ENCODE measurements at places on chromosomes 4 and X.

- DNase-seq = no peak
Observed at GRCh38 chrX:17743913-17744312, 6.6 kb downstream of the SCML1 start.

DNA sequence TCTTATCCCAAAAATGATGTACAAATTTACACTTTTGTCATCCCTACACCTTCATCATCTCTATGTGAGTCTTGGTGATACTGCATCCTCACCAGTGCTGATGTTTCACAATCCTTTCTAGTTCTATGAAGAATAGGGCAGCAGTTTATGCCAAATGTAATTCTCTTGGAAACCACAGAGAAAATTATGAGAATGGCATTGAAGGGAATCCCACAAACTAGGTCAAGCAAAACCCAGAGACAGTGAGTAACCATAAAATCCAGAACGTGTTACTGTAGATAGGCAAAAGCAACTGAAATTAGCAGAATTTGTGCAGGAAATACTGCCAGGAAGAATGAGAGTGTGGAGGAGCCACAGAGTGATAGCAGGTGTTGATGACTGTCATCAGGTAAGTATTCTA lies 24.5 kb downstream of the IL15 start:
- DNase-seq = peak; percentile 67

- peak; percentile 15 for DNase-seq
Observed at GRCh38 chrX:21699136-21699535, 41.0 kb upstream of the KLHL34 start.

GRCh38 chr4:83922402-83922801 lies 386.5 kb downstream of the GPAT3 start:
- DNase-seq = no peak

GRCh38 chr4:107258359-107258758 lies 222.2 kb upstream of the DKK2 start:
- DNase-seq = peak; percentile 45

DNA sequence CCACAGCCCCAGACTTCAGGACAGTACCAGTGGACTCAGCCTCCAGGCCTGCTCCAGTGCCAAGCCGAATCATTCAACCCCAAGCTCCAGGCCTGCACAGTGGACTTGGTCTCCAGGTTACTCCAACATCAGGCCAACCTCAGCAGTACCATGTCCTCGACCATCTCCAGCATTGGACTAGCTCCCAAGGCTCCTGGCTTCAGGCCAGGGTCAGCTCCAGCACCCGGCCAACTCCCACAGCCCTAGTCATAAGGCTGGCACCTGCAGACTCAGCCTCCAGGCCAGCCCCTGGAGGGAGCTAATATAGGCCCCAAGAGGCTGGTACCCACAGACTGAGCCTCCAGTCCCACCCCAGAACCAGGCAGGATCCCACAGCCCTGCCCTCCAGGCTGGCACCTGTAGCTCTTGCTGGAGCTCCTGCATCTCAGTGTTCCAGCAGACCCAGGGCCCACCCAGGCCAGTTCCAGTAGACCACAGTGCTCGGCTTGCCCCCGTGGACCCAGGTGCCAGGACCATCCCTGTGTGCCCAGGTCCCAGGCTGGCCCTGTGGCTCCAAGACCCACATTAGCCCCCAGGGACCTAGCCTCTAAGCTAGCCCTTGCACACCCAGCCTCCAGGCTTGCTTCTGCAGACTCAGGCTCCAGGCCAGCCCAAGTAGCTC lies 25.6 kb downstream of the ZMAT1 start:
- no peak for DNase-seq

DNA sequence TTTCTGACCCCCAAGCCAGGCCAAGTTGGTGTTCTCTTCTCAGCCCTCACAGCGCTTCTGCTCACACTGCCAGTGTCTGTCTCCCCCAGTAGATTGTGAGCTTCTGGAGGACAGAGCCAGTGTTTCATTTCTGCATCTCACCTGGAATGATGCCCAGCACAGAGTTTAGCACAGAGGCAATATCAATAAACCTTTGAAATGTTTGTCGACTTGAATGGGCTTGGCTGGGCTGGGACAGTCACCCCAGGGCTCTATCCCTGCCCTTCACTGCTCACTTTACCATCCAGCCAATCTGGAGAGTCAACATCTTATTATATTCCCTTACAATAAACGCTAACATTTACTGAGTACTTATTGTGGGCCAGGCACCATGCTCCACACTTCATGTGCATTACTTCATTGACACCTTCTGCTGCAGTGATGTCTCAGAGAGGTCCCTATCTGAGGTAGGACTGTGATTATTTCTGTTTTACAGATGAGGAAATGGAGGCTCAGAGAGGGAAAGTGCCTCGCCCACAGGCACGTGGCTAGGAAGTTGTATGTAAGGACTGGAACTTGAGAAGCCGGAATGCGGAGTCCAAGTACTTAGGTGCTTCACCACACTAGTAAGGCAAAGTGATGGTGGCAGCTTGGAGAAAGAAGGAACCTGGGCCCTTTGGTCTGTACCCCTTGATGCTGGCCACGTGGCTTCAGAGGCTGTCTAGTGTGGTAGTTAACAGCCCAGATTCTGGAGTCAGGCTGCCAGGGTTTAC lies 19.5 kb downstream of the EFNB1 start:
- DNase-seq = no peak

DNA sequence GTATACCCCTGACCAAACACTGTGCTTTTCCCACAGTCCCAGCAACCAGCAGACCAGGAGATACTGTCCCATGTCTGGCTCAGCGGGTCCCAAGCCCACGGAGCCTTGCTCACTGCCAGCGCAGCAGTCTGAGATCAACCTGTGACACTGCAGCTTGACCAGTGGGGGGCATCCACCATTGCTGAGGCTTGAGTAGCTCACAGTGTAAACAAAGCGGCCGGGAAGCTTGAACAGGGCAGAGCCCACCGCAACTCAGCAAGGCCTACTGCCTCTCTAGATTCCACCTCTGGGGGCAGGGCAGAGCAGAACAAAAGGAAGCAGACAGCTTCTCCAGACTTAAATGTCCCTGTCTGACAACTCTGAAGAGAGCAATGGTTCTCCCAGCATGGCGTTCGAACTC lies 58.1 kb downstream of the SLC10A6 start:
- DNase-seq = no peak

- peak; percentile 23 for DNase-seq
Observed at GRCh38 chrX:2848871-2849301, 20.2 kb downstream of the GYG2 start.

GRCh38 chr4:150278206-150278605 lies 200.0 kb downstream of the DCLK2 start:
- no peak for DNase-seq

- no peak for DNase-seq
Observed at GRCh38 chr4:39441593-39441992, 17.1 kb downstream of the RPL9 start.

- no peak for DNase-seq
Observed at GRCh38 chr4:80243274-80244018, 23.0 kb upstream of the FGF5 start.

GRCh38 chr4:164706675-164707074 lies 47.3 kb upstream of the SMIM31 start:
- DNase-seq = no peak

DNA sequence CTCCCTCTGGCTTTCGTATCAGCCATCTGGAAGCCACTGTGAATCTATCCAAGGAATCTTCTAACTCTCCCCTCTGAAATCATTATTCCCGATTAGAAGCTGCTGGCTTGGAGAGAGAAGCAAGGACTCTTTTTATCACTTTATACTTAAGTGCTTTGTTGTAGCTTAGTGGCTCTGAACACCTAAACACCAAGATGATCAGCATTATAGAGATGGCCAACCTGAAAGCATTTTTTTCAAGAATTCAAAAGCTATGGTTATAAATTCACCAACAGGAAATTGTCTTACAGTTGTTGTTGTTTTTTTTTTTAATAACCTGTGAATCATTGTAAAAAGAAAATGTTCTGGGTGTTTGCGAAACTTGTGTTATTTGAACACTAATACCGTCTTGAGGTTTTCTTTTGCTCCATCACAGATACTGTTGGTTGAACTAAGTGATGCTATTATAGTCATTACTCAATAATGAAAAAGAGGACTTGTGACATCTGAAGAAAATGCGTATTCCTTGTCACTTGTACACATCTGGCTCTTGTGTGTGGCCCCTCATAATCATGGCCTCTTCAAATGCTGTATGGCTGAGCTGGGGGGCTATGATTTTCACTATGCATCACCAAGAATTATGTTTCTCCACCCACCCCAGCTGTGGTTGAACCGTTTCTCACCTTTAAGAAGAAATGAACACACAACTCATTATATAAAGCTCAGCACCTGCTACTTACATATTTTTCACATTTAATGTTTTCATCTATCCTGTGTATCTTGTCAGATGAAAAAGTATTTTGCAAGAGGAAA lies 11.8 kb upstream of the SMIM43 start:
- no peak for DNase-seq

- DNase-seq = no peak
Observed at GRCh38 chr4:4735136-4735750, 124.2 kb upstream of the MSX1 start.

DNA sequence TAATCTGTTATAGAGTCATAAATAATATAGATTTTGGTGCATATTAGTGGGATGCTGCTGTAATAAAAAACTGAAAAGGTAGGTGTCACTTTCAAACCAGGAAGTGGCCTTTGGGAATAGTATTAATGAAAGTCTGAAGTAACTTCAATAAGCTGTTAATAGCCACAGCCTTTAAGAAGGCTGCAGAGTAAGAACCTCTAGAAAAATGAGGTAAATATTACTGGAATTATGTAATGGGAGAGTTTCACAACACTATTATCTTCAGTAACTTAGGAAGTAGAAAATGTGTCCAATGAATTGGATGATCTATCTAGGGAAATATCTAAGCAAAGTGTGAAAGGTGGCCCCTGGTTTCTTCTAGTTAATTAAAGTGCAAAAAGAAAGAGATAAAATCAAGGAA lies 104.7 kb downstream of the NCAPG start:
- no peak for DNase-seq

DNA sequence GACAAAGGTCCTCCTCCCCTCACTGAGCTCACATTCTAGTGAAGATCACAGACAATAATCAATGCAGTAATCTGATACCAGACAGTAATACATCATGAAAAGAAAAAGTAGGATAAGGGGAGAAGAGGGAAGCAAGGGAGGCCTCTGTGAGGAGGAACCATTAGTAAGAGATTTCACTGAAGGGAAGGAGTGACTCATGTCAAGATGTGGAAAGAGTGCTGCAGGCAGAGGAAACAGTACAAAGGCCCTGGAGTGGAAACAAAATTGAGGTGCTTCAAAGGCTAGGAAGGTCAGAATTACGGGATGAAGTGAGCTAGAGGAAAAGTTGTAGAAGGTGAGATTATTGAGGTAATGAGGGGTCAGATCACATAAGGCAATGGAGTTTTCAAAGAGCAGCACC lies 38.1 kb downstream of the LAMTOR3 start:
- peak; percentile 63 for DNase-seq

DNA sequence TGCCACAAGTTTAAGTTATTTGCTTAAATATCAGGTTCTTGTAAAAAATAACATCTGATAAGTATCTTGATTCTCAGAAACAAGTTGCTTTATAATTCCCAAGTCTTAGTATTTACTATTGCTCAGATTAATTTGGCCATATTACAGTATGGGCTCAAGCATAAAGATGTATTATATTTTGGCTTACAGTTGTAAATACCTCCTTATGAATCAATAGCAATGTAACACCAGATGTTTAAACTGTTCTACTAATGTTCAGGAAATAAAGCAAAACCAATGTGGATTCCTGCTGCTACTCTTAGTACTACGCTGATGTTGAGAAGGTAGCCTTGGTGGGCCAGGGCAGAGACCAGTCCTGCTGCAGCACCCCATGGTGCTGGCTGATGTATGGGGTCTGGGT lies 102.7 kb downstream of the MGST2 start:
- DNase-seq = no peak

- DNase-seq = no peak
Observed at GRCh38 chrX:48456628-48457331, 13.3 kb downstream of the SLC38A5 start.

- peak; percentile 14 for DNase-seq
Observed at GRCh38 chr4:149987330-149988086, 90.7 kb upstream of the DCLK2 start.

DNA sequence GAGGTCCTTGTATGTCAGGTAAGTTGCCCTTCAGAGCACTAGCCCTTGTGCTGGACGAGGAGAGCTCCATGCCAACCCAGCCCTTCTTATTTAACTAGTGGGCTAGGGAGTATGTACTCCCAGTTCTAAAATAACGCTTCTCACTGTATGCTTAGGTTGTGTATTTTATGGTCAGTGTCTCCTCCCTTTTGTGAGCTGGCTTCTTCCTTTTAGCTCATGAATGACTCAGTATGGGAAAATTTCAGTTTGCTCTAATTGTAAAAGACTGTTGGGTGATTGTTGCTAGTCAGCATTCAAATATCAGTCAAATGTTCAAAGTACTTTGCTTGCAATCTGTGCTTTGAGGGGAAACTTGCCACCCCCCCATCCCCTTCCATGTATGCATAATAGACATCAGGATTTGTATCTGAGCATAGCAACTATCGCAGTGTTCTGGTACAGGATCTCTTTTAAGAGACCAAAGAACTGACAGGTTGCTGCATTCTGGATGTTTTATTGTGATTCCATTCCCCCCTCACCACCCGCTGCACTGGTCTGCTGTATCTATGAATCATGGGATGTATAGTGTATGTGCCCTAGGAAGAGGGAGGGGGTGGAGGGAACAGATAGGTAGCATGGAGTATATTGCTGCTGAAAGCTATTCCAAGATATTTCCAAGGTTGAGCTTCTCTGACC lies 34.7 kb downstream of the DLG3 start:
- DNase-seq = peak; percentile 77

GRCh38 chr4:1512738-1513660 lies 106.8 kb upstream of the NKX1-1 start:
- peak; percentile 44 for DNase-seq

- DNase-seq = peak; percentile 27
Observed at GRCh38 chr4:175998782-175999181, 66.9 kb upstream of the WDR17 start.

- DNase-seq = no peak
Observed at GRCh38 chr4:33959519-33959918, 2284.8 kb downstream of the ARAP2 start.

DNA sequence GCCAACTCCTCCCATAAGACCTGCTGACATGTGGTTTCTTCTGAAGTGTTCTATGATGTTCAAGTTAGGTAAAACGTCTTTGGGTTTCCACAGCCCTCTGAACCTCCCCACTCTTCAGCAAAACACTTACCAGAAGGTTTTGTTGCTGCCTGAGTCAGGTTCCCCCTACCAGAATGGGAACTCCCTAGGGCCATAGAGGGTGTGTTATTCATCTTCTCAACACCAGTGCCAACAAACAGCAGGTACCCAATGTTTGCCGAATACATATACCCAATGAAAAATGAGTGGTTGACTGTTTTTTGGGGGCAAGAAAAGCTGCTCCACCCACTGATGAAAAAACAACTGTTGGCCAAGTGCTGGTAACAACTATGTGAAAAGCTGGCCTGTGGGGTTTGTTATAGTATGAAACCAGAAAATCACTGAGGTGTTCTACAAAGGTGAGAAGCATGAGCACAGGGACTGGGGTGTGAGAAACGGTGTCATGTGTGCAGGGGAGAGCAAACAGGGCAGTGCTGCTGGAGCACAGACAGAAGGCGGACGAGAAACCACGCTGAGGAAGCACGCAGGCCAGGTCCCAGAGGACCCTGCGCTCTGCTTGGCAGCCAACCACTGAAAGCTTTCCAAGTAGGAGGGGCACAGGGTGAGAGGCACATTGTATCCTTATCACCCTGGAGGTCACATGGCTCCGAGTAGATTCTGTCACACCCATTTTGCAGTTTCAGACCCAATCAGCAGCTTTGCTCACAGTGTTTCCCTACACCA lies 28.8 kb downstream of the ATP8A1 start:
- DNase-seq = no peak

GRCh38 chr4:119906277-119906676 lies 160.4 kb downstream of the MAD2L1 start:
- no peak for DNase-seq

- DNase-seq = no peak
Observed at GRCh38 chrX:141142946-141143345, 34.0 kb downstream of the LDOC1 start.

Data from kidney tubule cell (primary cell).